ENCODE measurements at places on chromosomes 16 and 17.

- no peak for DNase-seq
These were observed 18.1 kb downstream of the PPM1D start for GRCh38 chr17:60618080-60618479.

GRCh38 chr16:74902161-74902560 is 82.8 kb downstream of the WDR59 start:
- no peak for DNase-seq

DNA sequence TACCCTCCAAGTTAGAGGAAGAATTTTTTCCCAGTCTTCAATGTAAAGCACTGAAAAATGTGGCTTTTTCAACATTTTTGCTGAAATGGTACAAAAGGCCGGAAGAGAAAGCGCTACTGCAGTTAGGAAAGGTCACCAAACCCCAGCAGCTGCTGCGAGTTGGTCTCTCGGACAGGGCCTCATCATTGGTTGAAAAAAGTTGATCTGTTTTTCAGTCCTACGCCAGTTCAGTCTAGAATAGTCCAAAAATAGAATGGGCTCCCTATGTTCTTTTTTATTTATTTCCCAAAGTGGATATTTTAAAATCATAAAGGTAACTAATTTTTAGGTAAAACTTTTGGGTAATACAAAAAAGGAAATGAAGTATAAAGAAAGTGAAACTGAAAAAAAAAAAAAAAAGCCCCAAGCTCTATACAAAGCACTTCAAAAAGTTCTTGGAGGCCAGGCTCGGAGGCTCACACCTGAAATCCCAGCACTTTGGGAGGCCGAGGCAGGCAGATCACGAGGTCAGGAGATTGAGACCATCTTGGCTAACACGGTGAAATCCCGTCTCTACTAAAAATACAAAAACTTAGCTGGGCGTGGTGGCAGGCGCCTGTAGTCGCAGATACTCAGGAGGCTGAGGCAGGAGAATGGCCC is 17.4 kb downstream of the ADAP2 start:
- no peak for DNase-seq

GRCh38 chr17:77783991-77784820 is 174.3 kb upstream of the TNRC6C start:
- DNase-seq = peak; percentile 86

DNA sequence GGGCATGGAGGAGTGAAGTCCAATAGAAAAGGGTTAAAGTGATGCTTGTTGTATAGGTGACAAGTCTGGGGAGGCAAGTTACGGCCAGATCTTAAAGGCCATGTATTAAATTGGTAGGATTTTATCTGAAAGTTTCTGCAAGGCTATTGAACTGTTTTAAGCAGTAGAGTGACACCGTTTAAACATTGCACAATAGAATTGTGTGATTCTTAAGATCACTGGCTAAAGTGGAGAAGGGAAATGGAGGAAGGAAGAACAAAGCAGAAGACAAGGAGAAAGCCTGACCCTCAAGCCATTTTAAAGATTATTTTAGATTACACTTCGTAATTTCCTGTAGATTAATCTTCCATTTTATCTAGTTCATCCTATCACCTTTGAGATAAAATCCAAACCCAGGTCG is 5.6 kb upstream of the MPHOSPH6 start:
- DNase-seq = no peak

DNA sequence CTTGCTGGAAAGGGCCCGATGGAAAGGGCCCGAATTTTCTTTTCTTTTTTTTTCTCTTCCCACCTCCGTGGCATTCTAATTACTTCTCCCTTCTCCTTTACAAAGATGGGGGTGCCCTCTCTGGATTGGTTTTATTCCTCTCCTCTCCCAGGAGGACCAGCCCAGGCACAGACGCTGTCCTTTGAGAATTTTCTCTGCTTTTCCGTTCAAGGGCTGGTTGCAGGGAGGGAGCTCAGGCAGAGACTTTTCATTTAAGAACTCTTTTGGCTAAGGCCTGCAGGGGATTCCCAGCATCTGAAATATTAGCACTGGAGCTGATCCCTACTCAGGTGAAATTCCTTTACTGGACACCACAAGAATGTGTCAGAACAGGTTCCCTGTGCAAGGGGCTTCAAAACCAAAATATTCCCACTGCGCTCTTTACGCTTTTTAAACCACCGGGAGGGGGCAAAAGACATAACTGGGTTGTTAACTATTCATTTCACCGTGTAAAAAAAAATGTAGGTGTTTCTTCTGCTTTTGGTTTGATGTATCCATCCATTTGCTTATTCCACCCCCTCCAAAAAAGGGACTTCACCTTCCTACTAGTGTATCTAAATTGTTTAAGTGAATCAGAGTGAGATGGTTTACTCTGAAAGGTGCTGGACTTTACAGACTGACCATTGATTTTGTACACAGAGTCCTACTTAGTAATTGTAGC is 1.4 kb downstream of the NFAT5 start:
- DNase-seq = peak; percentile 29

DNA sequence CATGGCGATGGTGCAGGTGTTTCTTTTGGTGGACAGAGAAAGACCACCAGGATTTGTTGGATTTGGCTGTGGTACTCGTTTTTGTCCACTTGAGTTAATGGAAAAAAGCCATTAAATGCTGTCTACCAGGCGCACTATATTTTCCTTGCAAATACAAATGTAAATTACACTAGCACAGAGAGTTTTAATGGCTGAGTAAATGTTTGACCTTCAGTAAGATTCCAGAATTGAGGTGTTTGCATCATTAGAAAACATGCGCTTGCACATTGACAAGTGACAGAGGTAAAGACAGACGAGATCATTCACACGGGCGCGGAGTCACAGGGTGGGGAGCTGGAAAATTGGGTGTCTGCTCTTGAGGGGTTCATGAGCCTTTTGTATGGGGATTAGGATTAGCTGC is 53.5 kb upstream of the AKTIP start:
- no peak for DNase-seq

GRCh38 chr17:79084291-79085153 is 9.9 kb downstream of the ENGASE start:
- no peak for DNase-seq

GRCh38 chr16:6165330-6165979 is 1067.9 kb upstream of the EEF2KMT start:
- no peak for DNase-seq

DNA sequence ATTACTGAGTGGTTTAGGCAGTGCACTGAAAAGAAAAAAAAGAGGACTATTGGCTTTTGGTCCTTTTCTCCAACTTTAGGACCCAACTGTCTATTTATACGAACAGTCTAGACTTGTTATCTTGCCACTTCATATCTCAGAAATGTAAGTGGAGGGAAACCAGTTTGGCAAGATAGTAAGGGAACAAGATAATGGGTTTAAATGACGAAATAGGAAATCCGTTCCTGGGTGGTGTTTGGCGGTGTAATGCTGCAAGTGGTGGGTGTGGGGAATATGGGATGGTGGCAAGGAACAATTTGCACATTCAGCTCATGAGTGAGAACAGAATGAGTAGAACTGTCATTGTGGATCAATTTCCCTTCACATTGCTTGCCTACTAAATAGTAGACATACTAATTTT is 44.7 kb downstream of the GRB7 start:
- no peak for DNase-seq

DNA sequence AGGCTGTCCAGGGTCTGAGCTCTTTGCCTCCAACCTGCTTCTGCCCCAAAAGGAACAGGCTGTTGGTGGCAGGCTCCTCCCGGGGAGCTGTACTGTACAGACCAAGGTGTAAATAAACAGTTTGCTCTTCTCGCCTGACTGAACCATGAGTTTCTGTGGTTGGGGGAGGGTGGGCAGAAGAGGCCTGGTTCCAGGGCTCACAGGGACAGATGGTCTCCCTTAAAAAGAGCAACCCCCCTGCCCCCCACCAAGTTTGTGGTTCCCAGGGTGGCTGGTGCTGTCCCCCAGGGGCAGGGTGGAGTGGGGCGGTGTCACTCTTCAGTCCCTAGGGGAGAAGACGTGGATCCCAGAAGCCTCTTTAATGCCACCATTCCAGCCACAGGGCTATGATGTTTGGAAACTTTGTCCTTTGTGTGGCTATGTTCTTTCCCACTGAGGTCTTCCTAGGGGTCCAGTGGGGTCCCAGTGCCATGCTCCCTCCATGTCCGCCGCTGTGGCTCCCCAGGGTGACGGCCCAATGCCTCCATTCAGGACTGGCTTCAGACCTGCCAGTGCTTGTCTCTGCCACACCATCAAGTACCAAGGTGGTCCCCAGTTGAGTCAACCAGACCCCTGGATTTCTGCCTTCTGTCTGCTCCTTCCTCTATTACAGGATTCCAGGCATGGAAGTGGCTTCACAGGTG is 146.7 kb downstream of the RAB11FIP4 start:
- no peak for DNase-seq

DNA sequence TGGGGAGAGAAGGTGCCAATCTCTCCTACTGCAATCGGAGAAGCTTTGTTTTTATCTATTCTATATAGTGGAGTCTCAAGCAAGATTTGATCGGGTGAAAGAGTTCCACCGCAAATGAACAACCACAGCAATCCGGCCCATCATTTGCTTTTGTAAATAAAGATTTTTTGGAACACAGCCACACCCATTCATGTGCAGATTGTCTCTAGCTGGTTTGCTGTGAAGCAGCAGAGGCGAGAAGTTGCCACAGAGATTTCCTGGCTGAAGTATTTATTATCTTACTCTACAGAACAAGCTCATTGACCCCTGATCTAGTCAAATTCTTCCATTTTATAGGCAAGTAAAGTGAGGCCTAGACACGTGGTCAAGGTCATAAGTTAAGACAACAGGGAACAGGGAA is 195.5 kb upstream of the TNRC6C start:
- no peak for DNase-seq

All from CD4-positive, alpha-beta T cell treated with Interleukin-17A for 1 hour (primary cell).